H1 (cell line): ENCODE measurements at places on chromosomes 3 and 15. TPM values are rescaled to one million over a fixed set of nuclear protein-coding genes. Genes with fewer than 3 reads are reported as not detected.

The CLDND1 gene
- 68.2 and 69.1 TPM in 2 replicates for total RNA-seq

The ENTPD3 gene
- total RNA-seq: 0.44 and 0.60 TPM in 2 replicates

DNA sequence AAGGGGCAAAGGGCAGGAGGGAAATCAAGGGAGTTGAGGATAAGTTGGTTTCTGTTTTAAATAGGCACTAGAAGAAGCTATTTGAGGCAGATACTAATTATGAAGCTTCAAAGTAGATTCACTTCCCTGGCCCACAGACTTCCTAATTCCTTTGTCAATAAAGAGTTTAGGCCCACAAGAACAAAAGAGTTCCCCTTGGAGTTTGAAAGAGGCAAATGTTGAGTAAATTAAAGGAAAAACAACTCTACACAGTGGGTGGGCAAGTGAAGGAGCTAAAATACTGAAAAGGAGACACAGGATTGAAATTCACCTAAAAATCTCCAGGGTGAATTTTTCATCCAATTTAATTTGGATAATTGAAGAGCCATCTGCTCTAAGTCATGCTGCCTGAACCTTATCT lies 411.7 kb upstream of the RORA start:
- DNase-seq: no peak

- DNase-seq: no peak
These were observed 234.1 kb downstream of the LRRN1 start for GRCh38 chr3:4033296-4033695.

DNA sequence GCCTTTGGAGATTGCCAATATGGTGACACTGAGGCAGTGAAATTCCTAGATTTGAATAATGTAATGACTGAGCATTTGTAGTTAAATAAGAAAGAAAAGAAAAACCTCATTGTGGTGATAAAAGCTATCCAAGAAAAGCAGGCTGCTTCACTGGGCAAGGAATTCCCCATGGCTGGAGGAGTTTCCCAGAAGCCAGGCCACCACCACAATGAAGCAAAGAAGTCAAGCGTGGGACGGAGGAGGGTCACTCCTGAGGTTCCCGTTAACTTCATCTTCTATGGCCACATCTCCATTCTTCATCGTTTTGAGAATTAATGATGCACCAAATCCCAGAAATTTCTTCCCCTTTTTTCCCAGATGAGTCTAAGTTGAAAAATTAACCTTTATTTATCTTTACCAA lies 185.8 kb upstream of the BCL6 start:
- DNase-seq: no peak

DNA sequence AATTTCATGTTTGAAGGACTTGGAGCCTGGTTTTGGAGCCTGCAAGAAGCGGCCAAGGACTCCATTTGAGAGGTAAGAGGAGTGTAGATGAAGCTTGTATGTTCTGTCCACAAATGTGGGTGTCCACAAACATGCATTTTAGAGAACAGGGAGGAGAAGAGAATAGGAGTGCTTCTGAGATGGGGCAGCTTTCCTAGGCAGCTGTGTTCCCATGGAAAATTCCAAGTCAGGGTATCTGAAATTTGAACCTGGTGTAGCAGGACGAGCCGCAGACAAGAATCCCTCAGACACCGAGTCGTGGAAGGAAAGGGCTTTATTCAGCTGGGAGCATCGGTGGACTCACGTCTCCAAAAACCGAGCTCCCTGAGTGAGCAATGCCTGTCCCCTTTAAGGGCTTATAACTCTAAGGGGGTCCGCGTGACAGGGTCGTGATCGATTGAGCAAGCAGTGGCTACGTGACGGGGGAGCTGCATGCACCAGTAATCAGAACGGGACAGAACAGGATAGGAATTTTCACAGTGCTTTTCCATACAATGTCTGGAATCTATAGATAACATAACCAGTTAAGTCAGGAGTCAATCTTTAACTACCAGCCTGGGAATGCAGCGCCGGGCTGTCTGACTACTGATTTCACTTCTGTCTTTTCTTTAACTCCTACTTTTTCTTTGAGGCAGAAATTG lies 71.4 kb upstream of the WDR72 start:
- no peak for DNase-seq

GRCh38 chr15:63294359-63294758 lies 17.0 kb downstream of the APH1B start:
- no peak for DNase-seq

- DNase-seq: peak; percentile 38
These were observed 29.1 kb downstream of the FGD5 start for GRCh38 chr3:14847613-14848541.
